Activated CD8-positive, alpha-beta memory T cell treated with anti-CD3 and anti-CD28 coated beads for 1 hour (primary cell): ENCODE measurements at places on chromosomes 2 and 18.

GRCh38 chr2:64859312-64860212, 129.6 kb upstream of the SLC1A4 start:
- DNase-seq = no peak

- DNase-seq = no peak
These were observed 20.7 kb upstream of the SULT1C2 start for GRCh38 chr2:108268001-108268400.

GRCh38 chr2:68225119-68225632, 27.2 kb downstream of the PPP3R1 start:
- DNase-seq = no peak

DNA sequence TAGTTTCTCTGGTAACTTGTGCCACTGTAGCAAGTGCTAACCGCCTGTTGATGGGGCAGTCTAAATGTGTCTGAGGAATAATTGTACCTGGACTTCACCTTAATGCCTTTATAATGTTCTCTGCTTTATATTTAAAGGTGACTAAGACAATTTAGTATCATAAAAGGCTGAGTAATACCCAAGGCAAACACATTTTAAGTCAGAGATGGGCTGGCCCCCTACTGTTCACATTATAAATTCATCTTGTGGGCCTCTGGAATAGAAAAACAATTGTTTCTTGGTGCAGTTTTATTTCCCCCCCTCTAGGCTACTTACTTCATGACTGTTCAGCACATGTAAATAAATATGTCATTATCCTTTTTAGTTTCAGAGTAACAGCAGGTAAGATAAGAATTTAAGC, 559.3 kb upstream of the PIK3C3 start:
- no peak for DNase-seq

- DNase-seq = no peak
These were observed 76.4 kb downstream of the LTBP1 start for GRCh38 chr2:33022989-33023727.

- no peak for DNase-seq
These were observed 65.0 kb upstream of the NPAS2 start for GRCh38 chr2:100754951-100755350.
